NCI-H2029 treated with DMSO at 0.1 percent for 48 hours (cell line): ENCODE measurements at places on chromosomes 3 and 15.
A peak's percentile ranks its signal among the peaks of the same experiment; 100 is the strongest.

GRCh38 chr15:31296646-31297574, 29.7 kb upstream of the KLF13 start:
- no peak for DNase-seq

DNA sequence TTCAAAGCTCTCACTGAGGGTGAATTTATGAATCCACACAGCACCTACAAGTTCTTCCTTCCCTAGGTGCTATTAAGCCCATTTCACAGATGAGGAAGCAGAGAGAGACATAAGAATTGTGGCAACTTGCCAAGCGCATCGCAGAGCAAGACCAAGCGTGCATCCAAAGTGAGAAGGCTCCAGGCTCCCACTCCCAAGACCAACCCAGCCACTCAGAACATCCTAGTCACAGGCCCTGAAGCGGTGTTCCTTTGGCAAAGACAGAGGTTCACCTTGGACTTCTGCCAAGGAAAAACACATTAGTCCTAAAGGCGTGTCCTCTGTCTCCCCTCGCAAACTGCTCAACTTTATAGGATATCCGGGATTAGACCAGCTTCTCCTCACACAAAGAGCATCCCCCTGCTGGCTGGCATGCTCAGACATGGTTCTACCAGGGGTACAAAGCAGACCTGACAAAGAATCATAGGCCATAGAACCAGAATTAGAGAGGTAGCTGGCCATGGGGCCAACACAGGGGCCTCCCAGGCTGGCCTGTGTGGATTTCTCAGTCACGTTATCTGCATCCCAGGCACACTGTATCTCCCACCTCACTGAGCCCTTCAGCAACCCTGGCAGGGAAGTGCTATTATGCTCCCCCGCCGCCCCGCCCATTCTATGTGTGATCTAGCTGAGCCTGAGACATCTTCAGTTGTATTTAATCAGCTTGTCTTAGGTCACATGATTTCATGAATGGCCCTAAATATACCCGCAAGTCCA, 160.2 kb downstream of the FOXP1 start:
- DNase-seq = peak; percentile 29

DNA sequence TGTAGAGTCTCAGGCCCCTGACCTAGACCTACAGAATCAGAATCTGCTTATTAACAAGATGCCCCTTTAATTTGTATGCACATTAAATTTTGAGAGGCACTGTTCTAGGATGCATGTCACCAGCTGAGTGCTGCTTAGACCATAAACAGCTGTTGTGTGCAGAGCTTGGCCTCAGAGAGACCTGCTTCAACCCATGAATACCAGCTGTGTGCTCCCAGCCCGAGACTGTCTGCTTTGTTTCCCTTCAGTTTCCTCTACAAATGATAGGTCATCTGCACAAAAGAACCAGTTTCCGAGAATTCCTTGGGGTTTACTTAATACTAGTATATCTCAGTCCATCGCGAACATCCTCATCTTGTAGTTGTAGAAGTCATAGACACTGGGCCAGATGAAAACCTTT, 158.5 kb upstream of the PFN2 start:
- no peak for DNase-seq

DNA sequence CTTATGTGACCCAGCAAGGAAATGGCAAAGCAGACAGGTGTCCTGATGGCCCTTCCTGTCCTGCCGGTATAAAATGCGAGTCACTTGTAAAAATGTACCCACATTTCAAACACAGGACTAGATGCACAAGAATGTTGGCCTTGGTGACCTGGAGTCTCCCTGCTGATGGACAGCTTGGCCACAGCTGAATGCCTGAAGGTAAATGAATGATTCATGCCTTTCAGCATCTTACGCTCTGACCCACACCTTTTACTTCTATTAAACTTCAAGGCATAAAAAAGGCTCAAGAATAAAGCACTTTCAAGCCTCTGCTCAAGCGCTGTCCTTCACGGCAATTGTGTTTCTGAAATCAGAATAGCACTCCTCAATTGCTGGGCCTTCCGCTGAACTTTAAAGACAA, 228.0 kb upstream of the SLCO3A1 start:
- DNase-seq = no peak

DNA sequence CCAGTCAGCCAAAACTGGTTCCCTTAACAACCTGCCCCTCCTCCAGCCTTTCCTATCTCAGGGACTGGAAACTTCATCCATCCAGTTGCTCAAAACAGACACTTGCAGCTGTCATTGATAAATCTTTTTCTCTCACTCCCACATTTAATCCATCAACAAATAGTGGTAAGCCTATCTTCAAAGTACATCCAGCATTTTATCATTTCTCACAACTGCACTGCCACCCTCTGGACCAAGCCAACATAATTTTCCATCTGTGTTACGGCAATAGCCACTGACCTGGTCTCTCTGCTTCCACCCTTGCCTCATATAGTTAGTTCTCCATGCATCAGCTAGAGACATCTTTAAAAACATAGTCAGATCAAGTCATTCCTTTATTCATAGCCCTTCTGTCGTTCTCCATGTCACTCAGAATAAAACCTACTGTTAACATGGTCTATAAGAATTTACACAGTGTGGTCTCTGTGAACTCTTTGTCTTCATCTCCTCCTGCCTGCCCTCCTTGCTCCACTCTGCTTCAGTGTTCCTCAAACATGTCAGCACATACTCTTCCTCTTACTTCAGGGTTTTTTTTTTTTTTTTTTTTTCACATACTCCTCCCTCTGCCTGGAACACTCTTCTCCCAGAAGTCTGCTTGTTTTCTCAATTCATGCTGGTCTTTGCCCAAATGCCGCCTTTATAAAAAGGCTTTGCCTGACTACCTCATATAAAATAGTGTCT, 102.5 kb upstream of the COL6A5 start:
- DNase-seq = no peak

GRCh38 chr15:100053474-100054121, 288.2 kb downstream of the ADAMTS17 start:
- DNase-seq = no peak

GRCh38 chr15:75161917-75162414, 39.7 kb upstream of the C15orf39 start:
- no peak for DNase-seq

DNA sequence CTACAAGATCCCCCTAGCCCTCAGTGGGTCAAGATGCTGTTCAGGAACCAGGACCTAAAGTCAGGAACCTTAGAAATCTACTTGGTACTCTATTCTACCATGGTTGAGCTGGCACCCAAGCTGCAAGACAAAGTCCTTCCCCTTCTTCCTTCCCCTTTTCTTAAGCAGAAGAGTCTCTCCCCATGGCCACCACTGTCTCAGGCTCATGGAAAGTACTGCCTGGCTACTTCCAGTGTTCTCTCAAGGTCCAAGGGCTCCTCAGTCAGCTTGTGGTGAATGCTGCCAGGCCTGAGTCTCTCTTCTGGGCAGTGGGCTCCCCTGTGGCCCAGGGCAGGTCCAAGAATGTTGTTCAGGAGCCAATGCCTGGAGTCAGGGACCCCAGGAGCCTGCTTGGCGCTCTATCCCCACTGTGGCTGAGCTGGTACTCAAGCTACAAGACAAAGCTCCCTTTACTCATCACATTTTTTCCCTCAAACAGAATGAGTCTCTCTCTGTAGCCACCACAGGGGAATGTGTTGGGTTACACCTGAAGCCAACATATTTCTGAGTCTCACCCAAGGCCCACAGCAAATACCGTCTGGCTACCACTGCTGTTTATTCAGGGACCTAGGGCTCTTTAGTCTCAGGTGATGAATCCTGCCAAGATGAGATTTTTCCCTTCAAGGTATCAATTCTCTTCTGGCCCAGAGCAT, 18.1 kb upstream of the SLC27A2 start:
- no peak for DNase-seq

DNA sequence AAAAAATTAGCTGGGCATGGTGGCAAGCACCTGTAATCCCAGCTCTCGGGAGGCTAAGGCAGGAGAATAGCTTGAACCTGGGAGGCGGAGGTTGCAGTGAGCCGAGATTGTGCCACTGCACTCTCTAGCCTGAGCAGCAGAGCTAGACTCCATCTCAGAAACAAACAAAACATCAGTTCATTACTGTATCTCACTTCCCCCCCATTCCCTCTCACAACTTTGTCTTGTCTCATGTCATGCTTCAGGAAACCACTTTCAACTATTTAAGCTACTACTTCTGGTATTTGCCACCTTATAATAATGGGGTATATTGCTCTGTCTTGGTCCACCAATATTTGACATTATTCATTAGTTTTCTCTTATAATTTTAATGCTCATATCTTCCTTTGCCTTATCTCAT, 26.2 kb downstream of the PIK3CA start:
- no peak for DNase-seq

DNA sequence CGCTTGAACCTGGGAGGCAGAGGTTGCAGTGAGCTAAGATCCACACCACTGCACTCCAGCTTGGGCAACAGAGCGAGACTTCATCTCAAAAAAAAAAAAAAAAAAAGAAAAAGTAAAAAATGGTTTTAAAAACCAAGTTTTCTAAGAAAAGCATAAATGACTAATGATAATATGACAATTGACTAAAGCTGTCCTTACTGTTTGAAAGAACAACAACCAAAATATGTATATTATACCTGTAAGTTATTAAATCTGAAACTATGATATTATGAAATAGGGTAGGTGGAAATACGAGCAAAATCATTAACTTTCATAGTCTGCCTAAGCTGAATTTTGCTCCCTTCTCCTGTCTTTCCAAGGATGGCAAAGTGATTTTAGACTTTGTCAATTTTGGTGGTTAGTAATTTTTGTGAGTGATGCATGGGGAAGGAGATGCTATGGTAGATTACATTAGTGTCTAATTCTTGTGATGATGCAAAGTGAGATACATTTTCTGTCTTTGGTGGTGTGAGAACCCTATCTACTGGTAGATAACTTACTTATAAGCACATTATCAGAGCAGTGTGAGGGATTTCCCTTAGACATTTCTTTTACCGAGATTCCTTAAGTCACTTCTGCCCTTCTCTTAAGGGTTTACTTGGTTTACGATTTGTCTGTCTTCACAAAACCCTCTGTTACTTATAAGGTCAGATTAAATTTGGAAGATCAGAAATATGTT, 10.6 kb upstream of the CHD2 start:
- no peak for DNase-seq

- DNase-seq = no peak
Measured at GRCh38 chr3:115562636-115563267, 60.6 kb upstream of the GAP43 start.

DNA sequence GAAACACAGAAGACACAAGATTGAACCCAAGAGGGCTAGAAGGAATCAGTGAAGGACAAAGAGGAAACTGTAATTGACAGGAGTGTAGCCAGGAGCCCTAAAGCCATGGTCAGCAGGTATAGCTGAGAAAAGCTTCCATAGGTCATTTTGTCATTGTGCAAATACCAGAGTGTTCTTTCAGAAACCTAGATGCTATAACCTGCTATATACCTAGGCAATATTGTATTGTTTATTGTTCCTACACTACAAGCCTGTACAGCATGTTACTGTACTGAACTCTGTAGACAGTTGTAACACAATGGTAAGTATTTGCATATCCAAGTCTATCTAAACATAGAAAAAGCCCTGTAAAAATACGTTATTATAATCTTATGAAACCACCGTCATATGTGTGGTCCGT, 119.3 kb upstream of the LRRFIP2 start:
- DNase-seq = no peak

- no peak for DNase-seq
Measured at GRCh38 chr3:141148169-141148568, 83.5 kb upstream of the PXYLP1 start.

GRCh38 chr3:67005974-67006373, 7.9 kb downstream of the KBTBD8 start:
- no peak for DNase-seq

- DNase-seq = no peak
Measured at GRCh38 chr3:113910966-113911365, 36.8 kb upstream of the ZDHHC23 start.

DNA sequence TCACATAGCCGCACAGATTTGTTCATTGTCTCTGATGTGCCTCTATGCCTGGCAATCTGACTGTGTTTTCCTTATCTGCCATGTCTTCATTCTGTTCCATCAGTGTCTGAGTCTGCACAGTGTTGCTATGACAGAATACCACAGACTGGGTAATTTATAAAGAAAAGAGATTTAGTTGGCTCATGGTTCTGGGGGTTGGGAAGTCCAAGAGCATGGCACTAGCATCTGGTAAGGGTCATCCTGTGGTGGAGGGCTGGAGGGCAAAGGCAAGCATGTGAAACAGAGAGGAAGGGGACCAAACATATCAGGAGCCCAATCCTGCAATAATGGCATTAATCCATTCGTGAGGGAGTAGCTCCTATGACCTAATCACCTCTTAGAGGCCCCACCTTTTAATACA, 11.9 kb upstream of the HCN4 start:
- no peak for DNase-seq

DNA sequence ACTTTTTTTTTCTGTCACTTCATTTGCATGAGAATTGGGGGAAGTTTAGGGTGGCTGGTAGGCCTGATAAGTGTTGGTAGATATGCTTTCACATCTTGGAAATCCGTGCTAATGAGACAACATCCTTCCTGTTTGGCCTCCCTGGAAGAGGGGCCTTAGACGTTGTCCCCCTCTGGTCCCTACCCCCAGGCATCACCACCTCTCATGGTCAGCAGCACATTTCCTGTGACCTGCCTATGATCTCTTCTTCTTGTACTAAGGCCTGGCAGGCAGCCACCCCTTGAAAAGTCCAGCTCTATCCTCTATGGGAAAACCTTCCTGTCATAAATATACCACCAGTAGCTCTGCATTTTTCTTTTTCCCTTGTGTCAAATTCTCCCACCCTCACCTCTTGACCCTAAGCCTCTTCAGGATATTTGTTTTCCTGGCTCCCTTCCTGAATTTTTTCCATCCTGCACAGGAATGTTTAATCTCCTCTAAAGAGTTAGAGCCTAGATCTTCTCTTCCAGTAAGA, 107.8 kb downstream of the SNRK start:
- no peak for DNase-seq

DNA sequence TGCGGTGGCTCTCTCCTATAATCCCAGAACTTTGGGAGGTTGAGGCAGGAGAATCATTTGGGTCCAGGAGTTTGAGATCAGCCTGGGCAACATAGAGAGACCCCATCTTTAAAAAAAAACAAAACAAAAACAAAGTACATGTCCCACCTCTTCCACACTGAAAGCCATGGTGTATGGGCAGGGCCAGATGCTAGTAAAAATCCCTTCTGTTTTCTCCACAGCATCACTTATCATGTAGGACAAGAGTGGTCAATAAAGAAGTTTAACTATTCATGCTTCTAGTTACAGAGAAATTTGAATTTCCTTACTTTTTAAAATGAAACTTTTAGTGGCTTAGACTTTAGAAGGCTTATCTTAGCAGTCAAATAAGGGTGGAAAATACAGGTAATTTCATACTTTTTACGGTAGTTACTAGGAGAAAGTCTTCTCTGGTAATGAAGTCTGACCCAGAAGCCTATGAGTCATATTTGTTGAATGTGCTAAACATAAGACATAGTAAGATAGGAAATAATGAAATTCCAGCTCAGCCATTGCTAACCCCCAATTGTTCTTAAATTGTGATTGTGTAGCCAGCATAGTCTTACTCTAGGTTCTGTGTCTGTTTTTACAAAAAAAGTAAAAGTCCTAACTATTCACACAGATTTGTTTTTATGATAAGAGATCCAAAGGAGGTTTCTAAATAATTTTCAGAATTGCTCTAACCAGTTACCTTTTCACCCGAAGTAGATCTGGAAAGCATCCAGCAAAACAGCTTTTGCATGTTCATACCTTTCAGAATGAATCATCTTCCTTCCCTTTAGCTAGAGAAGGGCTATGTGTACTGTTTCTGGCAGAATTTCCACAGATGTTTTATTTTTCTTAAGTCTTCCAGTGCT, 16.4 kb upstream of the ZNF609 start:
- no peak for DNase-seq

- DNase-seq = no peak
Measured at GRCh38 chr15:76324066-76324465, 12.5 kb upstream of the ISL2 start.
